Effector memory CD8-positive, alpha-beta T cell (primary cell): ENCODE measurements at places on chromosomes 12 and 14.

DNA sequence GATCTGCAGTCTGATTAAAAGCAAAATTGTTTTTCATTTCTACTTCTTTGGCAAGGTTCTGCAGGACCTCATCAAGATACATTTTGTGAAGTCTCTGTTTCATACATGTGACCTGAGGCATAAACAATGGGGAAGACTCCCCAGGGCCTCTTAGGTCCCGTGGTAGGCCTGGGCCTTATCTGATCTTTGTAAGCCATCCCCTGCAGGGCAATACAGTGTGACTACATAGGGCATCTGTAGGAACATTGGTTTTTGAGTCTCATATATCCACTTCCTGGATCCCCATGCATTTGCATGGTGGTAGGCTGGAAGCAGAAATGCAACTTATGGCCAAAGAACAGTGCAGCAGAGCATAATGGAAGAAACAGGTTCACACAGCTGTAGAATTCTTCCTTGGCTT is 6.0 kb downstream of the FAR2 start:
- no peak for DNase-seq

GRCh38 chr12:41485203-41485602 is 297.1 kb downstream of the PDZRN4 start:
- no peak for DNase-seq

GRCh38 chr12:53414756-53415417 is 8.8 kb upstream of the AMHR2 start:
- DNase-seq: no peak

DNA sequence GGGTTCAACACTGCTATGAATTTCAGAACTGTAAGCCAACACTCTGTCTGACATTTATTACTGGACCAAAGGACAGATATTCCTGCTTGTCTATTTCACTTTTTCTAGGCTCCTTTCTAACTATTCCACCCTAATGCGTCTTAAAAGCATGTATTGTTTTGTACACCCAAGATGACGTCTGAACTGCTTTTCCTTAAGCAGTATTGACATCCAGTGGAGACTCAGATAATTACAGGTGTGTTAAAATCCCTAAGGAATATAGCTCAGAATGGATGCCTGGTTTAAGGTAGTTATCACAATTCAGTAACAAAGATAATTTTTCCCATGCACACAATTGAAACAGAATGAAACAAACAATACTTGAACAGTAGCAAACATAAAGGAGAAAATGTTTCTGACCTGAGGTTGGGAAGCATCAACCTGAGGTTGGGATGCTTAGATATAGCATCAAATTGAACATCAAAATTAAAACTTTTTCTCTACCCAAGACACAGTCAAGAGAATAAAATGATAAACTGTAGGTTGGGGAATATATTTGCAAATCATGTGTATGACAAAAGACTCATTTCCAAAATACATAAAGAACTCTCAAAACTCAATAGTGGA is 93.7 kb upstream of the PTPRR start:
- no peak for DNase-seq

DNA sequence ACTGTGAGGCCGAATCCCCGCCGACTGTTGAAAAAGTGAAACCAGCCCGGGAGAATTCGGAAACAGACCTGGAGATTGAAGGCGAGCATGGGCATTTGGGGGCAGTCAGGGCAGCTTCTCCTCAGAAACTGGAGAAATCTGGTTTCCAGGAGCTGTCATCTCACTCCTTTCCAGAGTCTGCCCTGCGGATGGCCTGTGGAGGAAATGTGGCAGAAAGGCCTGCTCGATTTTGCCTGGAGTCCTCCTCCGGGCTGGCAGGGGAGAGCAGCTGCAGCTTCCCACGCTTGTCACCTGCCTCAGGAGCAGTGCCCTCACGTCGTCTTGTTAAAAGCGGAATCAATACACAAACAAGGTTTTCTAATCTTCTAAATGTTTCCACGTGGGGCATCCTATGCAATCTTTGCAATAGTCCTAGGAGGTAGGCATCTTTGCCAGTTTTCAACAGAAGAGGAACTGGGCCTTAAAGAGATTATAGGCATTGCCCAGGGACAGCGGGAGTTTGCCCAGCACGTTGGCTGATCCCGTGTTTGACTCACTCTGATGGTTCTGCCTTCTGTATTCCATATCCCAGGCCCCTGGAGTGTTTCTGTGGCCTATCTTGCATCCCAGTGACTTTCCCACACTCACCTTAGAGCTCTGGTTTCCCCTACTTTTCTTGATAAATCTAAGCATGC is 2.3 kb downstream of the LRRC74A start:
- DNase-seq: no peak

DNA sequence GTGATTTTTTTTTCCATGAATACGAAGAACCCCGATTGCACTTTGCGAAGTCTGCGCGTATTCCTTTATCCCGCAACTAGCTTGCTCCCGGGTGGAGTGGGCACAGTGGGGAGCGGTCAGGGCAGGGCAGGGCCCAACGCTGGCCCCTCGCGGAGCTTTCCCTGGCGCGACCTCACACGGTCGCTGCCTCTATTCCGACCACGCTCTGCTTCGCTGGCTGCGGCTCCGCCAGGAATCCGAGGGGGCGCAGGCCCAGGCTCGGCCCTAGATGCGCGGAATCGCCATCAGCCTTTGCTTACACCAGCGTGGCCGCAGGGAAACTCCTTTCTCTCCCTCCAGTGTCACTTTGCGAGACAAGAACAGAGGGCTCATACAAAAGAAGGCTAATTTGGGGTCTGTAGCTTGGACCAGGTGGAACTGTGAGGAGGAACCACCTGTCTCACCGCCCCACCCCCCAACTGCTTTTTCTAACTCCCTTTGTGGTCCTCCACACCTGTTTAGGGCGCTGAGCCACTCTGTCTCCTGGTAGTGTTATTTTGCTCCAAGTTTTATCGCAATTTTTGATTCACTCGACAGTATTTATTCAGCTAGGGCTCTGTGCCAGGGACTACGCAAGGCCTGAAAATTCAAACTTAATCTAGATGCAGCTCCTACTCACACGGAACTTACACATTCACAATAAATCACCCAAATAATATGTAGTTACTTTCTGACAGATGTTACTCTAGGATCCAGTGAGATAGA is 3.1 kb upstream of the NKX2-1 start:
- DNase-seq: no peak

DNA sequence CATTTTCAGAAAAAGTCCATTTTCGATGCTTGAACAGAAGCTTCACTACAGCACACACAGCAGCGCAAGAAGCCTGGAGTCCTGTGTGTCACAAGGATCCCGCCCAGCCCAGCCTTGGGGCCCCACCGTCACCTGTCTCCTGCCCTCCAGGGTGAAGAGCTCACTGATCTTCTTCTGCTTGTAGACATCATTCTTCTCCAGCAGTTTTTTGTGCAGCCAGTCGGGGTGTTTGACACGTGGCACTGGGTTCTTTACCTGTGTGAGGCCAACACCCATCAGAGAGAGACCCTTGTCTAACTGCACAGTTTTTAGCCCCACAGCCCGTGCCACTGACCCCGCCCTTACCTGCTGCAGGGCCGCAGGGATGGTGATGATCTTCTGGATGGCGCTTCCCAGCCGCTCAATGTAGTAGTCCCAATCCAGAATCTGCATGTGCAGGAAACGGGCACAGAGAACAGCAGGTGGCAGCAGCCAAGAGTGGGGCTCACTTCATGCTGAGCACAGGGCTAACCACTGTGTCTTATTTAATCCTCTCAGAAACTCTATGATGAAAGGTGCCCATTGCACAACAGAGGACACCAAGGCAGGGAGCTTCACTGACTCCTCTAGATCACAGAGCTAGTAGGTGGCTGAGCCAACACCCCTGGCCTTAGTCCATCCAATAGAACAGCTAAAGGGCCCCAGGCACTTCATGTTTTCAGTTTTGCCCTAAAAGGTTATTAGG is 30.0 kb downstream of the POLE start:
- no peak for DNase-seq

- DNase-seq: no peak
Observed at GRCh38 chr12:67758119-67758518, 109.6 kb downstream of the DYRK2 start.

GRCh38 chr12:6925540-6926279 is 2.0 kb upstream of the ATN1 start:
- DNase-seq: no peak

GRCh38 chr12:111359231-111359913 is 9.5 kb downstream of the PHETA1 start:
- no peak for DNase-seq

DNA sequence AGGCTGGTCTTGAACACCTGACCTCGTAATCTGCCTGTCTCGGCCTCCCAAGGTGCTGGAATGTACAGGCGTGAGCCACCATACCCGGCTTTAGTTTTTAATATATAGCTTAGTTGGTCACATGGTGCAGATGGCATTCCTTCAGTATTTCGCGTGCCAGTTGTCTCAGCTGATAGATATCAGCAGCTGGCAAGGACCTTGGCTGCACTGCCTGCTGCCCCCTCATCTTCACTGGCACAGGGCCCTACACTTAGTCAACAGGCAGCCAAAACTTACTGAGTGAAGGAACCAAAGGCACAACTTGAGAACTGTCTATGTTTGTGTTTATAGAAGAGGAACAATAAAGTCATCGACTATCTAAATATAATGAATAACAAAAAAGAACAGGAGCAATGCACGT is 31.0 kb downstream of the EID3 start:
- no peak for DNase-seq

GRCh38 chr12:59383079-59383822 is 212.6 kb upstream of the SLC16A7 start:
- DNase-seq: no peak

DNA sequence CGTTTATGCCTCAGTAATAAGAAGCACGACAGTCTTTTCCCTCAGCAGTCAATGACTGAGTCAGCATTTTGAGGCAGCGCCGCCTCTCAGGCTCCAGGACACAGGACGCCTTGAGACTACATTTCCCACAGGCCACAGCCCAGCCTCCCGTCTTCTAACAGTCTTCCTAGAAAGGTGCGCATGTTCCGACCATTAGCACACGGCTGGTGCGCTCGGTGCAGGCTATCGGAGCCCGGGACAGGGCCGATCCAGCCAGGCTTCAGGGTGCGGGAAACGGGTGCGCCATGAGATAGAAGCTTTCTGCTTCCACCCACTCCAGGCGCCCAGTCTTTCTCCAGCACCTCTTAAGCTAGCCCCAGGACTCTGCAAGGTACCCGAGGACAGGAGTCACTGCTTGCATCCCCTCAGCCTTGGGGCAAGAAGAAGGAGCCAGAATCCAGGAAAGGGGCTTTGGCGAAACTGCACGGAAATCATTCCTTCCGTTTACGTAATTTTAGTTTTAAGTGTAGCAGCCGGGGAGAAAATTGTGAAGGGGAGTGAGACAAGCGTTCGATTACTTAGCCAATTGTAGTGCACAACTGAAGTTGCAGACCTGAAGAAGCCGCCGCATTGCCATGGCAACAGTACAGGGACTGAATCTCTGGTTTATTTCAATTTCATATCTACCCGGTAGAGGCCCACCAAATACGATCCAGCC is 54.0 kb downstream of the ZNF641 start:
- peak; percentile 8 for DNase-seq
